ENCODE measurements at places on chromosomes 13 and 19.

GRCh38 chr19:610801-611480 lies 21.3 kb downstream of the HCN2 start:
- DNase-seq, result peak; percentile 75

DNA sequence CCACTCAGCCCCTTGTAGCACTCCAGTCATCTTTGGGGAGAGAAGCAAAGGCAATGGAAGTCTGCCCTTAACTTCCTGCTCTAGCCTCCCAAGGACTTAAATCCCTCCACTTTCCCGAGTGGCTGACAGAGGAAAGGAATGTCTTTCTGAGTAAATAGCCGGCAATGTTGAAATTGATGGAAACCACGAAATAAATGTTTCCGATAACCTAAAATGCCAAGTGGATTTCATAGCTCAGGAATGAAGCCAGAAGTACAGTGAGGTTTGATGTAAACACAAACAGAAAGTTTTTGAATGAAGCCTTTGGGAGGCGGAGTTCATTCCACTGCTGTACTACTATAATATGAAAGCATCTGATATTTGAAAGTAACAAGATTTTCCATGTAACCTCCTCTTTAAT lies 14.0 kb upstream of the TBC1D4 start:
- DNase-seq, result no peak

DNA sequence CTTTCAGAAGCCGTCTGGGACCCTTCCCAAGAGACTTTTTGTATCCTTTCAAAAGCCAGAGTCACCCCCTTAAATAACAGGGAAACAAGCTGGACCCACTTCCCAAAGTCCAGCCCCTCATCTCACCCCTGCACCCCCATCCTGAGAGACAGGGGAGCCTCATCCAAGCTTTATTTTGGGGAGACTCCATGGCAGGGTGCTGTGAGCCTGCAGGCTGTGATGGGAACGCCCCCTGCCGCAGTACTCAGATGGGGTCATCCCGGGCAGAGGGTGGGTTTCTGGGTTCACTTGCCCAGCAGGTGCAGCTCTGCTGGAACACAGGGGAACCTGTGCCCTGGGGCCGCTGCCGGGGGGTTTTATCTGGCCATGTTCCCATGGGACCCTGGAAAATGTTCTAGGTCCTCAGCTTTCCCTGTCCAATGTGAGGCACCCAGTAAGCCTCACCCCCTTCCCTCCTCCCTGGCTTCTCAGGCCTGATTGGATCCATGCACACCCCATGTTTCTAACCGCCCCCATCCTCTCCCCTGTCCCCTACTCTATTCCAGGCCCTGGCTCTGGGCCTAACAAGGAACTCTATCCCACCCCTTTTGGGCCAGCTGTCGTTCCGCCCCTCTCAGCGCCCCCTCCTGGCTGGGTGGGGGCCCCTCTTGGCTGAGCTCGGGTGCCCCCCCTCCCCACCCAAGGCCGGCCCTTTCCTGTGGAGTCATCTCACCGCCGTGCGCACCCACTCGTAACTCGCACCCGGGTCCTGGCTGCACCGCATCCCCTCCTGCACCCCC lies 1.0 kb downstream of the HIF3A start:
- no peak for DNase-seq

DNA sequence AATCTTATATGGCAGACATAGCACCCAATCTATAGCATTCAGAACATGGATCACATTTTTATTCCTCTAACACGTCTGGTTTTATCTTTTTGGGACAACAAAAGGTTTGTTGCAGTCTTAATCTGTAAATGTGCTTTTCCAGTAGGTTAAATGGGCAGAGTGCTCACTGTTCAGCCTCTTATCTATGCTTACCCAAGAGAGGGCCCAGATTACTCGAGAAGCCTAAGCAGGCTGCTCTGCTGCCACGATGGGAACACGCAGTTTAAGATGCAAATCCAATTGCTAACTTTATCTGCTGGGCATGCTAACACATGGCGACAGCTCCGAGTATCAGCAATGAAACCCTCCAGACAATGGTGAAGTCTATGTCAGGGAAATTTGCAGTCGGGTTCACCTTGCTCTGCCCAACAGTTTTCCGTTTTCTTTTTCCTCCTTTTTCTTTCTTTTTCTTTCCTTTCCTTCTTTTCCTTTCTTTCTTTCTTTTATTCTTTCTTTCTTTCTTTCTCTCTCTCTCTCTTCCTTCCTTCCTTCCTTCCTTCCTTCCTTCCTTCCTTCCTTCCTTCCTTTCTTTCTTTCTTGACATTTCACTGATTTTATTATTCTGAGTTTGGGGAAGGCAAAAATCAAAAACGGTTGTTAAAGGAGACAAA lies 115.3 kb downstream of the RBM26 start:
- DNase-seq, result no peak

- DNase-seq, result peak; percentile 21
Observed at GRCh38 chr13:21637296-21637695, 33.3 kb upstream of the MICU2 start.

DNA sequence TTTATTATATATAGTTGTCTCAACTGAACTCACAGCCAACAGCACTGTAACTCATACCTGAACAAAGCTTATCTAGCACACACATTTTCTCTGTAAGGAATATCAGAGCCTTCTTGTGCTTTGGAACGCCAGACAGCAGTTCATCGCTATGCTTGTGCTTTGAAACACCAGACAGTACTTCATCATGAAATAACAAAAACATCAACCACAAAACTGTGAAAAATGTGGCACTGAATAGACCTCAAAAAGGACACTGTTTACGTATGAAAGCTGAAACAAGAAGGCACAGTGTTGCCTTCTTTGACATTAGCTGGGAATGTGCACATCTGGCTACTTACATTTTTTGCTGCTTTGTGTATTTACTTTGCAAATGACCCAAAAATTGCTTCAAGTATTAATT lies 160.2 kb downstream of the PDS5B start:
- no peak for DNase-seq

DNA sequence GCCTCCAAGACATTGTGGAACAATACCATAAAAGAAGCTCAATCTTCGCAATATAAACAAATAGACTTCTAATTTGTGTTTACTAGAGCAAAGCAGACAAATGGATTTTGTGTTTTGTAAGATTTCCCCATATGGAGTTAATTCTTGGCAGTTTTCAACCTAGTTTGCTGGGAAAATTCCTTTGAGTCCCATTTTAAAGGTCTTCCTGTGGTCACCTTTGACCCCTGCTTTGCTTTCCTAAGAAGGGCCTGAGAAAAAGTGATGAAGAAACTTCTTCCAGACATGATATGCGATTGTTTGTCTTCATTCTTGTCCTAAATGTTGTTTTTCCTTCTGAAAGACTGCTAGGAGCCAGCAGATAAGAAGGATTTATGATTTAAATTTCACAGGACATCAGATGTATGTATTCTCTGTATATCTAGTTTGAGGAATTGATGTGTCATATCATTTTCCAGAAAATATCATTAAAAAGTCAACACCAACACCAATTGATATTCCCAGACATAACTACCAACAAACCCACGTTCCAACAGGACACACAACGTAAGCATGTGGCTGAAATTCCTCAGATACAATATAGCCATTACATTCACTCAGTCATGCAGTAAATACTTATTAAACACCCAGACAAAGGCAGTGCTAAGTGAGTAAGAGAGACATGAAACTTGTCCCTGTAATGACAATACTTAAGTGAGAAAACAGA lies 276.4 kb downstream of the LHFPL6 start:
- no peak for DNase-seq

DNA sequence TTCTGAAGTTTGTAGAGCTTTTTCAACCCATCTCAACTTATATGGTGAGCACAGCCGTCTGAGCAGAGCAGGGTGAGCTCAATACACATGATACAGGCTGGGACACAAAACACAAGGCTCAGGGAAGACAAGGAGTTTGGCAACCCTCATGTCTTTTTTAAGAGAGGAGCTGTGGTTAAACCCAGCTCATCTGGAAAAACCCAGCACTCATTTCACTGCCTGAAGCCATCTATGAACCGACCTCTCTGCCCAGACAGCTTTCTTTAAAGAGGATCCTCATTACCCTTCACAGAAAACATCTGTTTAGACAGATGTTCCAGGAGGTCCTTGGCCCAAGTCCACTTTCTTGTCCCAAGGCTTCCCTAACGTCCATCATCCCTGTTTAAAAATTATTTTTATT lies 170.0 kb upstream of the TSHZ3 start:
- DNase-seq, result no peak

- DNase-seq, result no peak
Observed at GRCh38 chr13:38535261-38535660, 151.6 kb upstream of the FREM2 start.

GRCh38 chr19:29260477-29261317 lies 47.7 kb upstream of the UQCRFS1 start:
- DNase-seq, result peak; percentile 51

GRCh38 chr19:58037927-58038687 lies 4.3 kb downstream of the ZSCAN1 start:
- no peak for DNase-seq

- DNase-seq, result no peak
Observed at GRCh38 chr19:43507880-43508279, 3.3 kb upstream of the PHLDB3 start.

GRCh38 chr13:99285432-99286182 lies 21.6 kb downstream of the GPR183 start:
- DNase-seq, result no peak

GRCh38 chr19:46890423-46891170 lies 29.8 kb downstream of the ARHGAP35 start:
- DNase-seq, result no peak

- DNase-seq, result no peak
Observed at GRCh38 chr13:60227158-60227557, 63.4 kb upstream of the DIAPH3 start.

DNA sequence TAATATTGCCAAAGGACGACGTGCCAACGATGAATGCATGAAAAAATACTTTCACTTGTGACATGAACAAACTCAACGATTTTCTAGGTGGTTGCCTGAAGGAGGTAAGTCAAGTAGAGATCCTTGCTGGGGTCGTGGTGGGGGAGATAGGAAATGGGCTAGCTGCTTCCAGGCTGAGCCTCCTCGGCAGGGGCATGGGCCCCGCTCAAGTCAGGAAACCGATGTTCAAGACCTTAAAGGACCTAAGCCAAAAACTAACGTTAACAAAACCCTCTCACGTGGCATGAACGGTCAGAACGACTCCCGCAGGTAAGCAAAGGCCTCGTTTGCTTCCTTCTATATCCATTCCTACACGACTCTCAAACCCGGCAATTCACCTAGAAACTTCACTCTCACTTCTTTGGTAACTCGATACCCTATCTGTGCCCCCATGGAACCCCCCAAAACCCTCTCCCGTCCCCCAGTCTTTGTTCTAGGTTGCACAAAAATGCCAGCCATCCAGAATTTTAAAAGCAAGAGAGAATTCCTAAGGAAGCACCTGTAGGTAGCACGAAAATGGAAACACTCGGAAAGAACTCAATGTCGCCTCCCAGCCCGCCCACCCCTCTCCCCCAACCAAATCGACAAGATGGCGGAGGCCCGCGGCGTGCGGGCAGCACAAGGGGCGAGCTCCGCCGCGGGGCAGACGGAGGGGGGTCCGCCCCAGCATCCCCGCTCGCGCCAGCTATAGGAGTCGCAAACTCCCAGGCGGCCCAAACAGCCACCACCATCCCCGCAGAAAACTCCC lies 13.6 kb downstream of the ACP4 start:
- DNase-seq, result no peak

- DNase-seq, result peak; percentile 56
Observed at GRCh38 chr19:35718345-35719041, 690 bp downstream of the KMT2B start.

DNA sequence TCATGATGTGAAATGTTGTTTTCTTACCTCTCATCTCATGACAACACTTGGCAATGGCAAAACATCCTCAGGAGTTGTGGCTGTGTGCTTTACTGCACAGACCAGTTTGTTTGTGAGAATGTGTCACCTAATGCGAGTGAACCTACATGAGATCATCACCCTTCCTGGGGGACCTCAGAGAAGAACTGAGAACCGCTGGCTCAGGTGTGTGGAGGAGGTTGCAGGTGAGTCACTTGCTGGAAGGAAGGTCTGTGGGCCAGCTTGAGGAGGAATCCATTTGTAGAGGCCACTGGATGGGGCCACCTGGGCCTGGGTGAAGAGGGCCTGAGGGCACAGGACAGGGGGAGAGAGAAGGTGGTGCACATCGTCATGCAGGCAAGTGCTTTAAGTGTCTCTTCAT lies 3.0 kb upstream of the CEACAM1 start:
- no peak for DNase-seq

- DNase-seq, result no peak
Observed at GRCh38 chr13:45240143-45240542, 39.3 kb upstream of the KCTD4 start.

GRCh38 chr19:50008532-50008931 lies 16.6 kb downstream of the VRK3 start:
- DNase-seq, result no peak

- DNase-seq, result peak; percentile 35
Observed at GRCh38 chr19:47284324-47284899, 9.7 kb downstream of the INAFM1 start.

DNA sequence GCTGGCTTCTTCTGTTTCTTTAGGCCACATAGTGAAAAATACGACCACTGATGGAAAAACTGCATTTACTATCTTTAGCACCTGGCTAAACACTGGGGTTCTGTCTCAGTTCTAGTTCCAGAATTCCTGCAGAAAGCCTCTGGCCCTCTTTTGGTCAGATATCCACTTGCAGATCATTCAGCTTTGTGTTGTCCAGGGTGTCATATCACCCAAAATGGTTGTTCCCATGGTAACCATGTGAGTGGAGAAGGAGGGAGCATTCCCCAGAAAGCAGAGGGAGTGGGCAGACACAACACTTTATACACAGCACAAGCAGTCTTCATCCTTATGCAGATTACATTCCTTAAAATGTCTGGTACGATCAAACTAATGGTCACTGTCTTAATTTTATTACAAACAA lies 73.5 kb downstream of the CAB39L start:
- DNase-seq, result no peak

- DNase-seq, result no peak
Observed at GRCh38 chr19:1762243-1763117, 9.2 kb downstream of the ONECUT3 start.

DNA sequence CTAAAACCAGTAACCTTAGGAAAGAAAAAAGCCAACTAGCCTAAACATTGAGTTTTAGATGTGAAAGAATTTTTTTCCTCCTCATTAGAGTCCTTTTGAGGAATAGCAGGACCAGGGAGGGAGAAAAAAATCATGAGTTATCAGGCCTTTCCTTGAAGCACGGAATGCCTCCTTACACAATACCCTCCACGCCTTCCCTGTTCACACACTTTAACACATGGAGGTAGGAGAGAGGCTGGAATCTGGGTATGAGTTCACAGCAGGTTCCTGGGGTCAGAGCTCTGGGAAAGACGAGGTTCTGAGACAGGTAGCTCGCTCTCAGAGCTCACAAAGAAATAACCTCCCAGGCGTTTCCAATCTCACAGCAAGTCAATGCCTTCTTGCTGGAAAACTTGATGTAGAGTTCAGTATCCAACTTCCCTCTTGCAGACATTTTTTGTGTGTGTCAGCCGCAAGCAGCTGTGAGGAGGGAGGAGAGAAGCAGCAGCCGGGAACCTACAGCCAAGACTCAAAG lies 716 bp downstream of the ZNF573 start:
- no peak for DNase-seq

DNA sequence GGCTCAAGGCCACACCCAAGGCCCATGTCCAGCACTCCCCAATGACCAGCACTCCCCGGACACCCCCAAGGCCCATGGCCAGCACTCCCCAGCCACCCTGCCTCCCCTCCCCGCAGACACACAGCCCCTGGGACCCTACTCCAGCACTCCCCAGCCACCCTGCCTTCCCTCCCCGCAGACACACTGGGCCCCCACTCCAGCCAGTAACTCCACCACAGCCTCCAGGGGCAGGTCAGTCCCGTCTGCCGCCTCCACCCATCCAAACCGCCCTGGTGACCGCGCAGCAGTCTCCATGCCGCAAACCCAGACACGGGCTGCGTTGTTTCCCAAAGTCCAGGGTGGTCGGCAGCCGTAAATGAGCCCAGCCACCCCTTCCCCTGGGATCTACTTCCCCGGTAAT lies 70.7 kb downstream of the SPACA7 start:
- DNase-seq, result peak; percentile 8

- peak; percentile 78 for DNase-seq
Observed at GRCh38 chr19:861756-862580, 2.5 kb downstream of the CFD start.

Measured in activated CD4-positive, alpha-beta memory T cell treated with anti-CD3 and anti-CD28 coated beads, Interleukin-2, amount 10 ng/mL, durations not matched to agents 7 days and 5 days (primary cell).